Stimulated activated CD4-positive, alpha-beta T cell treated with anti-CD3 and anti-CD28 coated beads, Interleukin-15, amount 100 ng/mL, for 1 hour (primary cell): ENCODE measurements at places on chromosomes 13 and 19.

GRCh38 chr13:100124265-100124664 is 35.4 kb downstream of the PCCA start:
- no peak for DNase-seq

DNA sequence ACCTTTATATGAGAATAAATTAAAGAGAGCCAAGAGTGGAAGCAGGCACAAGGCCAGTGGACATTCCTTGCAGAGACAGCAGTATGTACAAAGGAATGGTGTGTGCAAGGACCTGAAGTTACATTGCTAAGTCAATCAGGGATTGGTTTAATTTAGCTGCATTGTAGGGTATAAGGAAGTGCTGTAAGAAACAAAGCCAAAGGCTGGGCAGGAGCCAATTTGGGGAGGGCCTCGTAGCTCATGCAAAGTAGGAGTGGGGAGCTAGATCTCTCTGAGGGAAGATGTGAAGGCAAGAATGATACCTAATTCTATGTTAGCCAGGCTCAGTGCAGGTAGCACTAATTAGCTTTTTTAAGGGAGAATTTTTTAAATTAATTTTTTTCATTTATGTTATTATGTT is 76.7 kb downstream of the SLAIN1 start:
- DNase-seq: no peak

DNA sequence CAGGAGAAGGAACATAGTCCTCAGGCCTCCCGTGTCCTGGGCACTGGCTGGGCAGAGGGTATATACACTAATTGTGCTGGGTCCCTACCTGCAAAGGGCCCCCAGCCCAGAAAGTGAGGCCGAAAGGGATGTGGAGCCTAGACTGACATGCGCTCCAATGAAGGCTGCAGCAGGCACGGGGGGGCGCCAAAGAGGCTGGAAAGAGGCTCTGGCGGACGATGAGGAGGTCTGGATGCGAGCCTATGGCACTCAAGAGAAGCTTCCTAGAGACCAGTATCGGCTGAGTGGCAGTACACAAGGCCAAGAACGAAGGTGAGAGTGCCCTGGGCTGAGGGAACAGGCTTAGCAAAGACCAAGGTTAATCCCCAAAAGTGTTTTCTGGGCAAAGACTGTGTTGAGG is 16.6 kb downstream of the VRK3 start:
- DNase-seq: no peak

- DNase-seq: no peak
These were observed 74.1 kb upstream of the UQCRFS1 start for GRCh38 chr19:29287061-29287460.

DNA sequence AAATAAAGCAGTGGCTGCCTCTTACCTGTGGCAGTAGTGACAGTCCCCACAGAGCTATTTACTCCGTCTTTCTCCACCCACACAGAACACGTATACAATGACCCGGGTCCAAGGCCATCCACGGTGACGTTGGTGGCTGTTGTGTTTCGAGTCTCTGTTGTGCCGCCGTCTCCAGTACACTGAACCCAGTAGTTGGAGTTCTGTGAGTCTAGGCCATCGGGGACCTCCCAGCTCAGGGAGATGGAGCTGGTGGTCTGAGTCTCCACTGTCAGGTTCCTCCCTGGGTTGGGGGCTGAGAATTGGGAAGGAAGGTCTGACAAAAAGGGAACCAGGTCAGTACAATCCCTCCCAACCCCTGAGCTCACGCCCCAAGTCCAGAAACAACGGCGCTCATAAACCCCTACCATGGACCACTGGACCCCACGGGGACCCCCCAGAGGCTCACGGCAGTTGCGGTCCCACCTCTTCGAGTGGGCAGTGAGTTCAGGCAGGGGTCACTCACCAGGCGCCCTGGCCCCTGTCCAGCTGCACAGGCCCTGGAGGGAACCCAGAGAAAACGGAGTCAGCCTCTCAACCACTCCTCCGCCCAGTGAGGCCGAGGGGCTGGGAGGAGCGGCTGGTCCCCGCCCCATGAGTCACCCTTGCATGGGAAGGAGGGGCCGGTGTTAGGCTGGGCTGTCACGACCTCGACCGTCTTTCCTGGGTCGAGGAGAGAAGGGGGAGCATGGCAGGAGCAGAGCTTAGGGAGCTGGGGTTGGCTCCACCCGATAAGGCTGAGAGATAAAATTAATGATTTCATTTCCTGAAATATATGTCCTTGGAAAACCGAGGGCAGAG is 2.4 kb downstream of the PTPRH start:
- DNase-seq: peak; percentile 32

- peak; percentile 41 for DNase-seq
These were observed at the start of gene CYTH2 for GRCh38 chr19:48469289-48469881. TSS of gene CYTH2 (plus strand) at chr19:48469369. CDS start at chr19:48469508, 139 bp downstream.

- DNase-seq: no peak
These were observed at the start of gene ARHGEF7 for GRCh38 chr13:111115061-111115964. TSS of gene ARHGEF7 (plus strand) at chr13:111115310. CDS start at chr13:111115527, 217 bp downstream.

- DNase-seq: no peak
These were observed 480 bp downstream of the GPR108 start for GRCh38 chr19:6736917-6737283.

GRCh38 chr19:29687244-29687896 is 22.1 kb downstream of the PLEKHF1 start:
- no peak for DNase-seq
